Mammary epithelial cell (primary cell): ENCODE measurements at places on chromosomes 16 and 17. TPM values are rescaled to one million over a fixed set of nuclear protein-coding genes. Genes with fewer than 3 reads are reported as not detected.

TBC1D3E gene
- not detected in 2 replicates for total RNA-seq

ALOX15 gene
- not detected for total RNA-seq

SPG7 gene
- total RNA-seq: 91.9 TPM

NT5M gene
- total RNA-seq: 3.2 and 4.1 TPM in 2 replicates

FAM20A gene
- total RNA-seq: 0.17 TPM

TOP2A gene
- total RNA-seq: 3.2 TPM

PRDM7 gene
- not detected for total RNA-seq

SLC16A6 gene
- total RNA-seq: 0.08 TPM in 1 of 2 replicates, not detected in the other

CEP112 gene
- total RNA-seq: 4.0 TPM

DNA sequence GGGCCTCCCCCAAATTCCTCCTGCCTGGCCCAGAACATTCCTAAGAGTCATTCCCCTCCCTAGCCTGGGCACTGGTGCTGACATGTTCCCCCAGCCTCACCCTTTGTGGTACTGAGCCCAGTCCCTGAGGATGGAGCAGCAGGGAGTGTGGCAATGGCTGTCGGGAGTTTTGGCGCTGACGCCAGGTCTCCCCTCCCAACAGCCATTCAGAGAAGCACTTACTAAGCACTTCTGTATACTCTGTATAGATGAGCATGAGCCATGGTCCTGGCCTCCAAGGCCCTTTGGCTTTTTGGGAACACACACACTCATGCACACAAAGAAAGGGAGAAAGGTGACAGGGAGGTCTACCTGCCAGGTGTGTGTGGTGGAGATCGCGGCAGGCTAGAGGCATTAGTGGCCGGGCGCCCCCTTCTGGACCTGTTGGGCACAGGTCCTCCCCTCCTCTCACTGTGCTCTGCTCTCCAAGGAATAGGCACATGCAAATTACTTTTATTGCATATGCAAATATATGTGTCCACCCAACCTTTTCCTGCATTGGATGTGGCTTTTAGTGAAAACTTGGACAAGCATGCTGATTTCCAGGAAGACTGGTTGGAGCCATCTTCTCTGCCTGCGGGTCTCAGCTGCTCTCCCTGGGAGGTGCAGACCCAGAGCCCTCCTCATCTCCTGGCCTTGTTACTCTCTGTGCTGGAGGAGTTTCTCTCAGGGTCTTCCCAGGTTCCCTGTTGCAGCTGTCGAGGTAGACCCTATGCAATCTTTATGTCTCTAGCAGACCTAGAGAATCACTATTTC is 17.4 kb upstream of the C17orf107 start:
- DNase-seq: peak; percentile 63

DNA sequence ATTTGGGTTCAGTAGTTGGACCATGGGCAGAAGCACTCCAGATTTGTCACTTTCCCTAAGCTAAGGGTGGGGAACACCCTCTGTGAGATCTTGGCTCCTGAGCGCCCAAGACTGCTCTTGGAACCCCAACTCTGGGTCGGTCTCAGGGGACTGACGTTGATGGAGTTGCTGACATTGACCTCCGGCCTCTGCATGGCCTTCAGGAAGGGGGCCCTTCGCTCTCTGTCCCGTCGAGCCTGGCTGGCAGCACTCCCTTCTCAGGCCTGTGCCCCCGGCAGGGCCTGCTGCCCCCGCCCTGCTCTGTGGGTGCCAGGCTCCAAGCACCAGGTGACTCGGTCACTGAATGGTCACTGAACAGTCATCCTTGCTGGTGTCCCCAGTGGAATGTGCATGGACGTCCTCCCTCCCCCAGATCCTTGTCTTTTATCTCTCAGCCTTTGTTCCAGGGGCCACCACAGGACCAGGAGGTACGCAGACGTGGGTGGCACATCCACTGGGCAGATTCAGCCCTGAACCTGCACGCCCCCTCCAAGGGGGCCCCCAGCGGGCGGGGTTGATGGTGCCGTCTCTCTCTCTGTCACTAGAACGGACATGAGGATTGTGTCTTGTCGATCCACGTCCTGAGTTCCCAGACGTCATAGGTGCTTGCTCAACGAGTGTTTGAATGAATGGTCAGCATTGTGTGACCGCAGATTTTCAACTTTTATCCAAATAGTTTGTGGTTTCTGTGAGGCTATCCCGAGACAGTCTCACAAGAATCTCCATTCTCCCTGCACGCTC is 314.5 kb downstream of the SEC14L1 start:
- peak; percentile 93 for DNase-seq

- DNase-seq: peak; percentile 90
Measured at GRCh38 chr16:4474192-4474961, at the start of gene NMRAL1. Gene NMRAL1 (minus strand): TSS chr16:4474625. CDS start chr16:4474132, 493 bp downstream.

- DNase-seq: no peak
Measured at GRCh38 chr16:4488499-4488967, 12.3 kb downstream of the HMOX2 start.

DNA sequence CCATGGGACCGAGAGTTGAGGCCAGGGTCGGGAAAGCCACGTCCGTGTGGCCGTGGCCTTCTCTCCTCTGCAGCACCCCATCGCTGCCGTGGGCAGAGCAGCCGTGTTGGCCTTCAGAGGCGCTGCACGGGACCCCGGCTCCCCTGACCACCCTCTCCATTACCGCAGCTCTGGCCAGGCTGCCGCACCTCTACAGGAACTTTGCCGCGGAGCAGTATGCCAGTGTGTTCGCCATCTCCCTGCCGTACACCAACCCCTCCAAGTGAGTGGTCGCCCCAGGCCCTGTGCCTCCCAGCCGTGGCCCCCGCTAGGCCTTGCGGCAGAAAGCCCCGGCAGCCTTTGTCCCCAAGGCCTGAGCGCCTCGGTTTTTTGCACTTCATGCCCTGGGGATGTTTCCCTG is 27.8 kb downstream of the TSC2 start:
- DNase-seq: no peak

- no peak for DNase-seq
Measured at GRCh38 chr17:70047619-70048419, 27.2 kb upstream of the KCNJ16 start.

DNA sequence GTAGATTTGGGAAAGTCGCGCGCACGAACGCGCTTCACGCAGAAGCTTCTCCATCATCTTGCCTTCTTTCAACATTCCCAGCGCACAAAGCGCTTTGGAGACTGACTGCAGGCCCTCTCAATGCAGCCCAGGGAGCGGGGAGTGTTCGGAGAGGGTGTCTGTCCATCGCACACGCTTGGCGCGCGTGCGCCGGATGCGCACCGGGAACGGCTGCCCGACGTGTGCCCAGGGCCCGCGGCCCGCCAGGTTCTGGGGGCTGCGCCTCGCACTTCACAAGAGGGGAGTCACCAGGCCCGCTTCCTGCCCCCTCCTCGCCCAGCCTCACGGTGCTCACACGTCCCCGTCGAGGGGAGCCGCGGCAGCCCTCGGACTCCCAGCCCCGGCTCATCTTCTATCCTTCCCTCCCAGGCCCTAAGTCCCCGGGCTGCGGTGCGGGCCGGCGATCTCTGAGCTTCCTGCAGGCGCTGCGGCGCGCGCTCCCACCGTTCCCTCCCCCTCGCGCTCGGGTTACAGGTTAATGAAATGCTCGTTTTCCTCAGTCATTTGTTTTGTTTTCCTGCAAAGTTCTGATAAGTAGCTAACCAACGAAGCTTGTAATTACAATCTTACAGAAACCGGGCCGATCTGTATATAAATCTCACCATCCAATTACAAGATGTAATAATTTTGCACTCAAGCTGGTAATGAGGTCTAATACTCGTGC is 2.8 kb upstream of the IRX3 start:
- DNase-seq: no peak

DNA sequence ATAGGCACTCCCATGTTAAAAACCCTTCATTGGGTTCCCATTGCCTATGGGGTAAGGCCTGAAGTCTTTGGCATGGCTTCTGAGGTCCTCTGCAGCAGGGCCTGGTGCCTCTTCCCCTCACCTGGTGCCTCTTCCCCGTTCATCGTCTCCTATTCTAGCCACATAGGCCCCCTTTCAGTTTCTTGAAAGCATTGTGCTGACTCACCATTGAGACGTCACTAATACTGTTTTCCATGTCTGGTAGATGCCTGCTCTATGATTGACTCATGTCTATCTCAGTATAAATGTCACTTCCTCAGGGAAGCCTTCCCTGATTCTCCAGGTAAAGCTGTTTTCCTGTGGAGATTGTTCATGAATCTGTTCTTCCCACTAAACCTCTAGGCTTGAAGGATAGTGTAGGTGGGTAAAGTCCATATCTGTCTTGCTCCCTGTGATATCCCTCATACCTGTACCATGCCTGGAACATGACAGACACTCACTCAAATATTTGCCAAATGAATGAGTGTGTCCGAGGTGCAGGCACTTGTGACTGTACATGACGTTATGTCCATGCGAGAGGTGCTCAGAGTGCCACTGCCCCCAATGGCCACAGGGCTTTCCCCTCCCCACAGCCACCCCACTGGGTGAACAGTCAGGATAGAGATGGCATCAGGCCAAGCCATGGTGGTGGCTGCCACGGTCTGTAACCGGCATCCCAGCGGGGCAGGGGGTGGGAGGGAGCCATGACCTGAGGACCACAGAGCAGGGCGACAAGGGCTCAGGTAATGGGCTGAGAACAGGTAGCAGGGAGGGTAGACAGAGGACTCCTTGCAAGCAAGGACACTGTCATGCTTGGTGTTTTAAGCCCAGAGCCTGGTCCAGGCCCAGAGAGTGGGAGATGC is 85.2 kb upstream of the FAM20A start:
- no peak for DNase-seq

DNA sequence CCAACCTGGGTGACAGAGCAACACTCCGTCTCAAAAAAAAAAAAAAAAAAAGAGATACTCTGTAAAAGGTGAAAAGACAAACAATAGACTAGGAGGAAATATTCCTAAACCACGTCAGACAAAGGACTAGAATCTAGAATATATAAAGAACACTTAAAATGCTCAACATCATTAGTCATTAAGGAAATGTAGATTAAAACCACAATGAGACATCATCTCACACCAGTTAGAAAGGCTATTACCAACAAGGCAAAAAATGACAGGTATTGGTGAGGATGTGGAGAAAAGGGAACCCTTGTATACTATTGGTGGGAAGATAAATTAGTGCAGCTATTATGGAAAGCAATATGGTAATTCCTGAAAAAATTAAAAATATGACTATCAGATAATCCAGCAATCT is 903.1 kb upstream of the SOX9 start:
- DNase-seq: peak; percentile 72

DNA sequence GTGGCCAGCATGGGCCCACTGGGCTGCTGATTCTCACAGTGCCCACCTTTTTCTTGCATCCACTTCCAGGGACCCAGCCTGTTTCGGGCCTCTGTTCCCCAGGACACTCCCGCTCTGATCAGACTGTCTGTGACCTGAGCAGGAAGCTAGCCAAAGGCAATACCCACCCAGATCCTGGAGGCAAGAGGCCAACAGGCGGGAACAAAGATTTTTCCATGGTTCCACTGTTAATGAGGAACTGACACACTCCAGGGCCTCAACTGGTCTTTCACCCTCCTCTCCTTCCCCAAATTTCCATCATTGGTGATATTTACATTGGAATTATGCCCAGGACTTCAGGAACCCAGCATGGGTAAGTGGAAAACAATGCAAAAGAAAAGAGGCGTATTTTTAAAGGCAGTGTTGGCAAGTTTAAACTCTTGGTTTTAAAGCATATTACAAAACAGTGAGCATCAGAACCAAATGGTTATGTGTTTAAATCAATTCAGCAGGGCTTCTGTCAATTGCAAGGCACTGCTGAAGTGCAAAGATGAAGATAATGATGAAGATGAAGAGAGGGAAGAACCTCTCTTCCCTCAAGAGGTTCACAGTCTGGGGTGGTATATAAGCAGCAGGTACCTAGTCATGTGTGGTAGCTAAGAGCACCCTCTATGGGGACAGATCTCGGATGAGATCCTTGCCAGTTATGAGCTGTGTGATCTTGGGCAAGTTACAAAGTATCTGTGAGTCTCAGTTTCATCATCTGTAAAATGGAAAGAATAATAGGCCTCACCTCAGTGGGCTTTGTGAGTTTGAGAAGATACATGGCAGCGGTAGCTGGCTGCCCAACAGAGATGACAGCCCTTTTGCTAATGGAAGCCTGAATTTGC is 14.4 kb upstream of the ATP2A3 start:
- DNase-seq: no peak

DNA sequence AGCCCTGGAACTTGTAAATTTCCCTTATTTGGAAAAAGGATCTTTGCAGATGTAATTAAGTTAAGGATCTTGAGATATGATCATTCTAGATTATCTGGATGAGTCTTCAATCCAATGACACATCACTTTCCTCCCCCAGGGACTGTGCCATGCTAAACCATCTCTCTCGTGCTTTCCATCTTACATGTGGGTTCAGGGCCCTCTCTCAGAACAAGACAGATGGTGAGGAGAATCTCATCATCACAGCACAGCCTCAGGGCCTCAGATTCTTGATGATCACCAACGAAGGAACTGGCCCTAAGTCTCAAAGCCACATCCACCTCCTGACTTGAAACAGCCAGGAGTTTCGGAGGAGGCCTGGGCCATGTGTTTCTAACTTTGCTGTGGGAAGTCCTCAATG is 78.7 kb downstream of the LITAF start:
- DNase-seq: no peak

DNA sequence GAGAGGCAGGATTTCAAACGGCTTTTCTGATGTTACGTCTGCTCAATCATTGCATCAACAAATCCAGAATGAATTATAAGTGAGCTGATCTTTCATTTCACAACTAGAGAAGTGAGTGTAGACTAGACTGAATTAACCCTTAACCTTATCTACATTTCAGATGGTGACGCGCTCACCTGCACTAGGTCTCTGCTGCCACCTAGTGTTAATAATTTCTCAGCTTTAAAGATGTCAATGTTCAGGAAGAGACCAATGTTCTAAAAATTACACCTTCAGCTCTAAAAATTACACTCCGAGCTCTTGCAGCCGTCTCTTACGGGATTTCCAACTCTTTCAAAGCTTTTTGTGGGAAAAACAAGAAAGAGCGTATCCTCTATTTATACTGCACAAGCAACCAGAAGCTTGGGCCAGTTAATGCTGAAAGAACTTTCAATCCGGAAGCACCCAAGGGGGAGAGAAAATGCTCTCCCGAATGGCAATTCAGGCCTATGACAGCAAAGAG is 88.2 kb upstream of the FA2H start:
- peak; percentile 49 for DNase-seq

DNA sequence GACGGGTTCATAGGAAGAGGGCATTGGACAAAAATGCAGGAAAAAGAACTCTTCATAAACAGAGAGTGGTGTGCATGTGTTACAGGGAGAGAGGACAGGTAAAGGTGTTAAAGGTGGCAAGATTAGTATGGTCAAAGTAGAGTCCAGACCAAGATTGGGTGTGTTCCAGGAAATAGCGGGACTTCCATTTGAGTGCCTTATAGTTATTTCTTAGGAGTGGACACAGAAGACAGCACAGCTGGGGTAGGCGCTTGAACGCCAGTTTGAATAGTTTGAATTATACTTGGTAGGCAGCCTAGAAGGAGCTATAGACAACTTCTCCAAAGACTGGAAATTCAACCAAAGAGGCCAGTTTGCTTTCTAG is 63.4 kb downstream of the MAP2K6 start:
- no peak for DNase-seq

DNA sequence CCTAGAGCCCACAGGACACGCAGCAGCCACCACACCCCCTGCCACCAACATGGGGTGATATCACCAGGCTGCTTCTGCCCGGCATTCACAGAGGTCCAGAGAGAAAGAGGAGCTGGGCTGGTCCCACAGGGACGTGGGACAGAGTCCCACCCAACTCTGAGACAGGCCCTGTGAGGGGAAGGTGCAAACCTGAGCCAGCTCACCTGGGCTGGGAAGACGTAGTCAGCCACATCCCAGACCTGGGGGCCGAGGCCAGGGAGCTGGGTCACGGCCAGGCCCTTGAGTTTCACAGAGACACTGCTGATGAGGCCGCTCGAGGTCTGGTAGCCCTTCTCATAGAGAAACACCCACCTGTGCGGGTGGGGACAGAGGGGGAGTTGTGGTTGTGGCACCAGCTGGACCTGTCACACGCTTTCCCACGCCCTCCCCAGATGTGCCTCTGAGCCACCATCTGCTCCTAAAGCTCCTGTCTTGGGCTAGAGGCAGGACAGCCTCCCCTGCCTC is 11.2 kb downstream of the P2RX1 start:
- DNase-seq: no peak
